ENCODE measurements at places on chromosomes 6 and 20. TPM values are rescaled to one million over a fixed set of nuclear protein-coding genes. Genes with fewer than 3 reads are reported as not detected.

ZNF343 gene
- total RNA-seq, result 21.4 TPM

DYNLT2 gene
- 2.1 TPM for total RNA-seq

POPDC3 gene
- total RNA-seq, result not detected

SNX21 gene
- 0.47 TPM for total RNA-seq

MYCT1 gene
- not detected for total RNA-seq

C20orf141 gene
- total RNA-seq, result not detected

GRCh38 chr6:111711476-111711875, 105.8 kb upstream of the TRAF3IP2 start:
- no peak for DNase-seq

DNA sequence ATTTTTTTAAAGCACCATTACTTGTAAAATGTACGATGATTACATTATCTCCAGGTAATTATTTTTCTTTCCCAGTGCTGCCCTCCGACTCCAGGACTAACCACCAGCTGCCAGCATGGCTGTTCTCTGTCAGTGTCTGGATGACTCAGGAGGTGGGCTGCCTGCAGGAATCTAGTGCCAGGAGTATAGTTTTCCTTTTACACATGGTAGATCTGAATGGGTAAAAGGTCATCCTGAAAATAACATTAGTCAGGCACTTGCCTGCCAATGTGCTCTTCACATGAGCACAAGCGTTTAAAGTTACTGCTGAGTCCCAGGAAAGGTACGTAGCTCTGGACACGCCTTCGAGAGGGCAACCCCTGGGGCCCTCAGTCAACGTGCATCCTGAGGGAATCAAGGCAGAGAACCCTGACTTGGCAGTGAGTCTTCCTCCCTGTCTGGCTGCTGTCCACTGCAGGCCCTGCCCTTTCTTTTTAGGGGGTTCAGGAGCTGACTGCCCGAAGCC, 2.4 kb downstream of the DYNLT1 start:
- no peak for DNase-seq

- no peak for DNase-seq
Observed at GRCh38 chr6:163100259-163100658, 314.3 kb upstream of the QKI start.

- DNase-seq, result no peak
Observed at GRCh38 chr6:138724015-138724414, 49.6 kb upstream of the CCDC28A start.

All from activated CD4-positive, alpha-beta T cell treated with anti-CD3 and anti-CD28 coated beads, Interleukin-2, amount 10 ng/mL, durations not matched to agents 24 days and 14 days (primary cell).